Stimulated activated CD8-positive, alpha-beta memory T cell treated with anti-CD3 and anti-CD28 coated beads, Interleukin-2, amount 100 ng/mL, for 48 hours (primary cell): ENCODE measurements at places on chromosomes 7 and 10.

DNA sequence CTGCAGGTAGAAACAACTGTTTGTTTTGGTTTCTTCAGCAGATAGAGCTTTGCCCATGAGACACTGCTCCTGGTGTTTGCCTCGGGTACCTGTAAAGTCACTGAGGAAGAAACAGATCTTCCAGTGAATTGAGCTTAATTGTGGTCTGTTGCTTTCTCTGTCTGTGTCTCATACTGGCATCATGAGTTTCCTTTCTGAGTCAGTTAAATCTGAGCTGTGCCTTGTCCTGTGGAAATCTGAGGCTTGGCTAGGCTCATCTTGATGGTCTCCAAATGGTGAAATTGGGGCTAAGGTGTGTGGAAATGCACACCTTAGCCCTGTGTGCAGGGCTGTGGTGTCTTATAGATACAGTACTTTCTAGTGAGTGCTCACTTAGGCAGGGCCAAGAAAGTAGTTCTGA is 67.4 kb downstream of the GBF1 start:
- no peak for DNase-seq

DNA sequence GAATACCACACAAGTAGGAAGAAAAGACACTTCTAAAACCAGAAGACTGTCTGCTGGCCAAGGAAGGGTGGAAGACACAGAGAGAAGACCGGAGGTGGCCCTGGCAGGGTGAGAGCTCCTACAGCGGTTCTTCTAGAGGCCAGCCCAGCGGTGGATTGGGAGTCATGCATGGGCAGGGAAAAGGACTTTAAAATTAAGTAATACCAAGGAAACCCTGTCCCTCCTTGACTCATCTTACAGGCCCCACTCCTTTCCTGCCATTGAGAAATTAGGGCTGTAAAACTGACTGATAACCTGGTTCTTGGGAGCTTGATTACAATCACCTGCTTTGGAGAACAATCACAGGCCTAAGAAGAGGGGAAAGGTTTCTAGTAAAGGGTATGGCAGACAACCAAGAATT is 16.1 kb downstream of the CALML3 start:
- no peak for DNase-seq

DNA sequence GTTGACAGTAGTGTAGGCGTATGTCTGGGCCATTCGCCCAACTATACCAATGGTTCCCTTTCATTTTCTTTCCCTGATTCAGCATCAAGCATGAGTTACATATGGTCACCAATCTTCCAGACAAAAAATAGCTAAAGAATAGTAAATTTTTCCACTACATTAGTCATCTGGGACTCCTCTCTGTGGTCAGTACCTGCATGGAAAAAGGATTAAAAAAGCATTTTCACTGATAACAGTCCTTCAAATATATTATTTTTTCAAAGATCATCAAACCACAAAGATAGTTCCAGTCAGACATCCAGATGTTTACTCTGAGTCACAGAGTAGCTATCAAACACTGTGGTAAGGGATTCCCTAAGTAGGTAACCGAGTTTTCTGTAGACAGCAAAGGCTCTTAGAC is 302.6 kb upstream of the SEMA3D start:
- no peak for DNase-seq

DNA sequence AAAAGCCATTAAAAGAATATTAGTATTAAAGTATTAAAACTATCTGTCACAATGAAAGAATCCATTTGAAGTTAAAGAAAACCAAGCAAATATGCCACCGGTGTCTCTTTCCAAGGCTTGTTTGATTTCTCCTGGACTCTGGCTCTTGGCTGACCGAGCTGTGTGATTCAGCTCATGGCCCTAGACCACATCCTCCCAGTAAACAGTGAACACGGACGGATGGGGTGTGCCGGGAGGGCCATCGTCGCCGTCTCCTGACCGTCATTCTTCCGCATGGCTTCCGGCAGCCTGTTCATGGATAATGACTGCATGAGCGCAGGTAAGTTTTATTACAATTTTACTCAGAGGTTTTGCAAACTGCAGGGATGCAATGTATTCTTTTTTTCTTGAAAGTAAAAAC is 218.5 kb downstream of the DNAJB6 start:
- DNase-seq: no peak

GRCh38 chr7:121505540-121506182 is 109.6 kb upstream of the FAM3C start:
- no peak for DNase-seq

GRCh38 chr10:78260680-78261079 is 227.0 kb downstream of the RPS24 start:
- DNase-seq: no peak

DNA sequence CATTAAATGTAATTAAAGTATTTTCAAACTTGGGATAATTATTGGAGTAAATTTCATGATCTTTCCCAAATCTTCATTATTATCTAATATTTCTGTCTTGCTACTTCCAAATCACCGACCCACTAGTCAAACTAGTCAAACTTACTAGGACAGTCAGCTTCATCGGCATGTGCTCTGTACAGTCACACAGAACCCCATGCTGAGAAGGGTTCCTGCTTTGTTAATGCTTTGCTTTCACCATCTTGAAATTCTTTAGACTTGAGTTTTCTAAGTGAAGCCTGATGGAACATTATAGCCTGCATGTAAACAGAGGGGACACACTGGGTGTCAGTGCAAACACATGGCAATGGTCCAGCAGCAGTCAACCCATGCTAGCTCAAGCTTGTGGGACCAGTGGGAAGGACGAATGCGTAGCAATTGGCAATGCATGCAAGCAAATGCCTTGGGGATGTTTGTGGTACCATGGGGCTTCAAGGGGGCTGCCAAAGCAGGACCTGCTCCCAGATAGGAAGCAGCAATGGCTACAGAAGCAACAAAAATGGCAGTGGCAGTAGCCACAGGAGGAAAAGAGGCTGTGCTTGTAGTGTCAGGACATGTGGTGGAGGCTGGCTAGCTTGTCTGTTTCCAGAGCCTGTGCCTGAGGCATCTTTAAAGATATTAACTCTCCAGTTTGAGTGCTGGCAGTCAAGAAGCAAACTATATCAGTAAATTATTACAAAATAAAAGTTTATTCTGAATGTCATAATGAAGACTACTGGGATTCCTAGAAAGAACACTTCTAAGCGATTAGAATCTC is 441.1 kb upstream of the SEMA3D start:
- DNase-seq: no peak

DNA sequence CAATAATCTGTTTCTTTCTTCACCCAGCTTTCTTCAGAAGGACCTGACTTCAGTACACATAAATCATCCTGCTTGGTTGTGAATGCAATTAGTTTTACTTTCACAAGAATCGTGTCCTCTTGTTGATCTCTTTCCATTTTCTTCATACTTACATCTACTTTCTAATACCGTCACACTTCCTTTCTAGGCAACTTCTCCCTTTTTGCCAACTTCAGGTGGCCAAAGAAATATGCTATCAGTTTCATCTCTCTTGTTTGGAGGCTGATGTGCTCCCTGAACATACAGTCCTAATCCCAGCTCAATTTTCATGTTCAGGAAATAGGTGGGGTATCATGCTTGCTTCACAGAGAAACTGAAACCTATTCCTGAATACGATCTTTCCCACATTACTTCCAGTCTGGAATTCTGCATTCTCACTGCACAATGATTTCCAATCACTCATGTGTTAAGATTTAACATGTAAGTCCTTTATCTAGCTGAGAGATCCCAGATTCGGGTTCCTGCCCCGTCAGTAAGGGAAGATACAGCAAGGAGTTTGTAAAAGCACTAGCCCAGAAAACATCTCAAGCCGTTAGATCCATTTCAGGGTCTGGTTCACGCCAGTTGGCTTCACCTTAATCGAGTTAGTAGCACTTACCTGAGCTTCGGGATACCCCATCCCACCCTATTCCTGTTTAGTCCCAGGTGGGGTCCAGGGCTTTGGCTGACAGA is 994 bp downstream of the SLC25A28 start:
- DNase-seq: no peak

GRCh38 chr10:34627331-34627730 is 187.8 kb downstream of the PARD3 start:
- DNase-seq: no peak

DNA sequence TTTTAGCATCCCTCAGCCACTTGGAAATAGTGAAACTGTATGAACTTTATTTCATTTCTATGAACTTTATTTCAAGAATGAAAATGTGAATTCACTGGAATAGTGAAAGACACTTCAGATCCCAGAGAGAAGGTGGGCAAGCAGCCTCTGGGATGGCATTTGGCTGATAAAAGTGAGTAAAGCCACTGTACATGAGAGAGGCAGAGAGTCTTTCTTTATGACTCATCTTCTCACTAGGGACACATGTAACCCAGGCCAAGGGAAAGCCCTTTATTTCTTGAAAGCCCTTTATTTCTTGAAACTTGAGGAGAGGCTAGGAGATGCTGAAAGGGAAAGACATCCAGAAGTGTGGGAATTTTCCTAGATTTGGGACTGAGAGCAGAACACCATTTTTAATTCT is 148.9 kb upstream of the SMIM30 start:
- no peak for DNase-seq

- DNase-seq: no peak
Measured at GRCh38 chr7:19322002-19322401, 176.8 kb upstream of the FERD3L start.

- DNase-seq: no peak
Measured at GRCh38 chr7:17685141-17685540, 255.2 kb downstream of the SNX13 start.

- DNase-seq: no peak
Measured at GRCh38 chr7:132116369-132116768, 459.9 kb downstream of the PLXNA4 start.
